Left ventricle myocardium inferior (tissue), 1 donor: ENCODE measurements at places on chromosomes 12 and 14. TPM values are rescaled to one million over a fixed set of nuclear protein-coding genes. Genes with fewer than 3 reads are reported as not detected.

MIP gene
- not detected for total RNA-seq

KLHL33 gene
- 0.33 TPM for total RNA-seq

BCL2L2 gene
- total RNA-seq: 37.5 TPM

CLEC4D gene
- not detected for total RNA-seq
